ENCODE measurements at places on chromosomes 7 and 10. TPM values are rescaled to one million over a fixed set of nuclear protein-coding genes. Genes with fewer than 3 reads are reported as not detected.

DNA sequence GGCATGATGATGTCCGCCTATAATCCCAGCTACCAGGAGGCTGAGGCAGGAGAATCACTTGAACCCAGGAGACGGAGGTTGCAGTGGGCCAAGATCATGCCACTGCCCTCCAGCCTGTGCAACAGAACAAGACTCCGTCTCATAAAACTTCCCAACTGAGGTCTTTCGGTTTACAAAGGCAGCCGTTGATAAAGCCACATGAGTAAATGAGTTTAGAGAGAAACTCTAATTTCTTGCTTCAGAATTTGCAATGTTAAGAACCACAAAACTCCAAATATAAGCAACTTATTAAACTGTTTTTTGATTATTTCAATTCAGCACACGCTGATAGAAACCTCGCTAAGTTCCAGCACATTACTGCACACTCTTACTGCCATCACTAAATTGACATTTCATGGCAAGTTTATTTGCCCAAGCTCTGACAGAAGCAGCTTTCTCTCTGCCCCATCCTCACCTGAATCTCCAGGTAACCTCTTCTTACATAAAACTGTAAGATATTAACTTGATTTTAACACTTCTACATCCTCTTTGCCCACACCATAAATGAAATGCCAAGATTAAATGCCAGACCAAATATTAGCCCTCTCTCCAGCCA lies 67.7 kb downstream of the FGFR2 start:
- no peak for DNase-seq

DNA sequence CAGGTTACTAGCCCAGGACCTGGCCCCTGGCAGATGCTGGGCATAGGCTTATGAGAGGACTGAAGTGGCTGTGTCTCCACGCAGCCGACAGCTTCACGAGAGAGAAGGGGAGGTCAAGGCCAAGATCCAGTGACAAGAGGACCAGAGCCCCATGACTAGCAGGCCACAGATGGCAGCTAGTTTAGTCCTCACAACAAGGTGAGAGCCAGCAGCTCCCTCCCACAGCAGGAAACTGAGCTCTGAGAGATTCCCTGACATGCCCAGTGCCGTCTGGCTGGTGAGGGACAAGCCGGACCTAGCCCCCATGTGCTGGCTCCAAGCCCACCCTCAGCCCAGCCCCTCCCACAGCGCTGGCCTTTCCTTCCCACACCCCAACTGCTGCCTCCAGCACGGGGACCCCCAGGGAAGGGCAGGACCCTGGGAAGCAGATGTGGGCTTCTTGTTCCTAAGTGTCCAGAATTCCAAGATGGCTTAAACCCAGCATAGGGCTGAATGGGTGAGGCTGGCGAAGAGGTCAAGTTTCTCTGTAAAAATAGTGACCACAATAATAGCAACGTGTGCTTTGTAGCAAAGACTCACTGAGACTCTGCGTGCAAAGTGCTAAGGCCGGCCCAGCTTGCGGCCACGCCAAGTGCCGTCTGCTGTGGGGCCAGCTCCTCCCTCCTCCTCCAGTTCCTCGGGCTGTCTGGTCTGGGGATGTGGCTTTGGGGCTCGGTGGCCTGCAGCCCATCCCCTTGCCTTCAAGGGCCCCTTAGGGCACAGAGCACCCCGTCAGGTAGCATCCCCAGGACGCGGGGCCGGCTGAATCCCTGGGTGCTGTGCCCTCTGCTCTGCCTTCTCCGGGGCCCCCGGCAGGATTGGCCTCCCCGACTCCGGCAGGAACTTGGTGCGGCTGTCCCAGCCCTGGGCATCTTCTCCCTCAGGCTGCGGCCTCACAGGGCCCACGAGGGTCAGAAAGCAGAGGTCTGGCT lies 7.8 kb upstream of the FAM20C start:
- peak; percentile 38 for DNase-seq

GRCh38 chr10:10629512-10629911 lies 388.2 kb upstream of the CELF2 start:
- no peak for DNase-seq

DNA sequence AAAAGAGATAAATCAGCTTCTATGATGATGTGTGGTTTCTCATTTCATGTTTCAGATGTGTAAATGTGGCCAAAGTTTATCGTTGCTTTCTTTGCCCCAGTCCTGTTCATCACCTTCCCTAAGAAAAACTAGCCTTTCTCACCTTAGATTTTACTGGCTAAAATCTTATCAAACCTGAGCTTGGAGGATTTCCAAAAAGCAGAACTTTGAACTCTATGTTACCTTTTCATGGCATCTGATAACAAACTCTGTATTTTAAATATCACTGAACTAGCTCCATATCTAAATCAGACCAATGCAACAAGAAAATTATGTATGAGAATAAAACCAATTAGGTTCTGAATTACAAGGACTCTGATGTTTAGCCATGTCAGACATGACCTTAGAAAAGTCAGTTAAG lies 323.4 kb upstream of the DGKB start:
- DNase-seq, result no peak

PIK3CG gene
- 0.74 TPM for total RNA-seq

ACSL5 gene
- total RNA-seq, result 0.81 TPM

MSRB2 gene
- total RNA-seq, result 28.4 TPM
